ENCODE measurements at places on chromosomes 5 and 9.
A peak's percentile ranks its signal among the peaks of the same experiment; 100 is the strongest.

DNA sequence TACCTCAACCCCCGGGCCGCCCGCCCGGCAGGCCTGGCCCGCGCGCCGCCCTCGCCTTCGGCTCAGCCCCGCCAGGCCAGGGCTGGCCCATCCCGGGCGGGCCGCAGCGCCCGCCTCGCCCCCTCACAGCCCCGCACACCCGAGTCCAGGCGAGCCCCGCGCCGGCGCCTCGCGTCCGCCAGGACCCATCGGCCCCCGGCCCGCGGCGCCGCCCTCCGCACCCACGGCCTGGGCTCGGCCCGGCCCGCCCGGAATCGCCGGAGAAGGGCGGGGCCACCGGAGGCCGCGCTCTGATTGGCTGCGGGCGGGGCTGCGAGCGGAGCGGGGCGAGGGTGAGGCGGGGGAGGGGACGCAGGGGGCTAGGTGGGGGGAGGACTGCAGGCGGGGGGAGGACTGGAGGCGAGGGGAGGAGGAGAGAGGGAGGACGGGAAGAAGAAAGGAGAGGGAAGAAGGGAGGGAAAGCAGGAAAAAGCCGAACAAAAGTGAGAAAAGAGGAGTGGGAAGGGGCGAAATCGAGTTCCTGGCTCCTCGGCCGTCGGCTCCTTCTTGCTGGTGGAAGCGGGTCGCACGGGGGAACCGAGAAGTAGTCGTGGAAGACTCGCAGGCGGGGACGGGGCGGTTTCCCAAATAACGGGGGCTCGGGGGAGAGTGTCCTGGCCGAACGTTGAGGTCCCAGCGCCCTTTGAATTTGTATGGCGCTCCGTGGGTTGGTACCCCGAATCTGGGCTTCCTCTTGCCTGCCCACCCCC, 472 bp upstream of the UBTD2 start:
- peak; percentile 94 for DNase-seq

GRCh38 chr9:112337547-112337946, 4.1 kb upstream of the PTBP3 start:
- DNase-seq, result no peak

DNA sequence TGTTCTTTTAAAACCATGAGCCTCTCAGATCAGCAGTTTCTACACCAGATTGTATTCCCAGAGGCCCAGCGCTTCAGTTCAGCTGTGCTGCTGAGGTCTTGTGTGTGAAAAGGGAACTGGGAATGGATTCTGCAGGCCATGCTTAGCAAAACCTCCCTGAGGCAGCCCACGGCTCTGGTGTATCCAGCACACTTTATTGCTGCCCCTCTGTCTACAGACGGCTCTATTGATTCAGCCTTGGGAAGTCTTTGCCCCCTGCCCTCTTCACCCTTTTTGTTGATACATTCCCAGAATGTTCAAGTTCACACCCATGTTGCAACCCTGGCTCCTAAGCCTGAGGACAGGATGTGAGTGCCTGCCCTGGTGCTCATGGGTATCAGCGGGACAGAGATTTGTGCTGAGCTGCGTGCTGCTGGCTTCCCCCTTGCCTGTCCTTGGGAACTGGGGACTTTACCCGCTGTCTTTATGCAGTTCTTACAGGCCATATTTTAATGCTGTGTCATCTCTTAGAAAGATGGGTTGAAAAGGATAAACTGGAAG, 37.3 kb downstream of the ARHGAP26 start:
- DNase-seq, result no peak

DNA sequence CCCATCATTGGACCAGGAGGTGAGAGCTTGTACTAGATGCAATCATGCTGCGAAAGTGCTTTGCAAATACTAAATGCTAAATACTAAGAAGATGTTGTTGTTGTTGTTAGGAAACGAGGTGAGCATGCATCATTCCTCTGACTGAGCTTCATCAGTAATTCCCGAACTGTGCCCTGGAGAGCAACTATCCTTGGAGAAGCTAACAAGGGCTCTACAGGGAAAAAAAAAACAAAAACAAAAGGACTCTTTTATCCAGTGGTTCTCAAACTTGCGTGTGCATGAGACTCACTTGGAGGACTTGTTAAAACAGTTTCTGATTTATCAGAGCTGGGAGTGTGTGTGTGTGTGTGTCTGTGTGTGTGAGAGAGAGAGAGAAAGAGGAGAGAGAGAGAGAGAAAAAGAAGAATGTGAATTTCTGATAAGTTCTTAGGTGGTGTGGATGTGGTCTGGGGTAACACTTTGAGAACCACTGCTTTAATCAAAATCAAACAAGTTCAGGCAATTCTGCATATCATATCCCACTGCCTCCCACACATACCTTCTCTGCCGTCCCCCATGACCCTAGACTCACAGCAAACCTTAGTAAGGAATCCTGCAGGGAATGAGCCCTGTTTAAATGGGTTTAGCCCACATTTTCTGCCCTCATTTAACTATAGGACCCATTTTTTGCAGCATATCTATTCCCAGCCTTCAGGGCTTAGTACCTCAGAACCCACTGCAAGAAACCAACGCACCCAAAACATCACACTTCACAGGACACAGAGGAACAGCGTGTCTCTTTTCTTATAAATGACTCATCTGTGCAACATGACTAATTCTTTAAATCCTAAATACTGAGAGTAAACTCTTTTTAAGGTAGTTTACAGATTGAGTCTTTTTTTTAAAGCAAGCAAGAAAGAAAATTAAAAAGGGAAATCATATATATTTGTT, 48.9 kb downstream of the PDE6A start:
- no peak for DNase-seq

- no peak for DNase-seq
Observed at GRCh38 chr9:34993502-34994259, 4.1 kb downstream of the DNAJB5 start.

DNA sequence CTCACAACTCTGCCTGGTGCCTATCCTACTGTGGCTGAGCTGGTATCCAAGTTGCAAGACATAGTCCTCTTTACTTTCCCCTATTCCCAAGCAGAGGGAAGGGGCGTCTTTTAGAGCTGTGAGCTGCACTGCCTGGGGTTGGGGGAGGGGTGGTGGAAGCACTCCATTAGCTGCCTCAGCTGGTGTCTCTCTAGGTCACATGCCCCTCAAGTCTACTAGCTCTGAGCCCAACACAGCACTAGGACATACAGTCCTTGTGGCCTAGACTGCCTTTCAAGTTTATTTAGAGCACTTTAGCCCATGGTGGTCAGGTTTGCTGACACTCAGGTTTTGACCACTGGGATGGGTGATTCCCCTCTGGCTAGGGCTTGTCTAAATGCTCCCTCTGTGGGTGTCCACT, 54.7 kb downstream of the SREK1 start:
- DNase-seq, result no peak

DNA sequence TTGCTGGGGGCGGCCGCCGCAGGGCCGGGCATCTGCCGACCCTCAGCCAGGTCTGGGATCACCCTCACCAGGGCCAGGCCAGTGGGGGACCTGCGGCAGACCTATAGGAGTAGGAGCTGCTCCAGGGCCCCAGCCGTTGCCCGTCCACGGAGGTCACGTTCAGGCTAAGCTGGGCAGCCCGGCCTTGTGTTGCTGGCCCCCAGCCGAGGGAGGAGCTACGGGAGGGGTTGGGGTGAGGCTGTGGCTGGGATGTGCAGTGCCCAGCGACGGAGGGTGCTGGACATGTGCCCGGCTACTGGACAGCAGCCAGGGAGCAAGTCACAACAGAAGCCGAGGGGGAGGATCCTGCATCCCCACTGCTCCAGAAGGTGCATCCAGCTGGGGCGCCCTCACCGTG, 39.6 kb upstream of the SLC6A19 start:
- DNase-seq, result no peak
